Right renal cortex interstitium (tissue), 3 donors: ENCODE measurements at places on chromosomes 3 and 15. TPM values are rescaled to one million over a fixed set of nuclear protein-coding genes. Genes with fewer than 3 reads are reported as not detected.

DNA sequence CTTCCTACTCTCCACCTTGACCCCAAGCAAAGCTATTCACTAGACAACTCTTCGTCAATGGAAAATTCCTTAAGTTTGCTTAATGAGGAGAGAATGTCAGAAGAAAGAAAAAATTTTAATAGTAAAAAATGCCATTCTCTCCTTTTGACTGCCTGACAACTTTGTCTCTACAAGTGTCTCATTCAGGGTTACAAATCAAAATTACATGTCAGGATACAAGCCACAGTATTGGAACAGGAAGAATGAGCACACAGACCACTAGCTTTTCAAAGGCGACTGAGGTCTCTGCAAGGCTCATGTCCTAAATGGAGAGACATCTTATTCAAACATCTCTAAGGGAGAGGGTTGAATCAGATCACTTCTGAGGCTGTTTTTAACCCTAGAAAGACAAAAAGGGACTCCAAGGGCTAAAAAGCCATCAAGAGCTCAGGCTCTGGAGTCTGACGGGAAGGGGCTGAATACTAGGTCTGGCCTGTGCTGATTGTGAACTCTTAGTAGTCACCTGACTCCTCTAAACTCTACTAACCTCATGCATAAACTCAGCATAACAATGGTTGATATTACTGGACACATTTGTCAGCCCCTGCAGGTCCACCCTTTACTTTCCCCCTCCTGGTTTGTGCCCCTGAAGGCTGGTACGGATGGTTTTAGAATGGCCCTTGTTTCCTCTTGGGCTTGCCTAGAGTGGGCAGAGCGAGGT lies 12.8 kb upstream of the MEIS2 start:
- no peak for DNase-seq

Gene QARS1
- polyA plus RNA-seq, result 295 TPM

DNA sequence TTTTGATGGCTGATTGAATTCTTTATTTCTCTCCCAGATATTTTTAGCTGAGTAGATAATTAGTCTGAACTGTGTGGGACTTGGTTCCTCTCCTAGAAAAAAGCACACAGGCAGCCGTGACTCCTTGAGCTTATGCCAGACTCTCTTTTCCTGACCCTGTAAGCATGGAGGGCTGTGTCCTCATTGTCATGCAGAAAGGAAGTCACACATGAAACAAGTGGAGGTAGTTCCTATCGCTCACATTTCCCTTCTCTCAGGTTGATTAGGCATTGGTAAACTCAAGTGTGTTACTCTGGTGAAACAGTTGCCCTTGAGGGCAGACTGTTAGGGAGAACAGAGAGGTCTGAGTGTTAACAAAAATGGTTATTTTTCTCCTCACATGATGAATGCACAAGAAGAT lies 6.3 kb upstream of the RTP4 start:
- DNase-seq, result no peak

GRCh38 chr15:60179786-60180391 lies 175.8 kb downstream of the FOXB1 start:
- no peak for DNase-seq

GRCh38 chr15:95227235-95227634 lies 995.9 kb downstream of the MCTP2 start:
- DNase-seq, result no peak

GRCh38 chr15:98943051-98943508 lies 64.5 kb downstream of the PGPEP1L start:
- no peak for DNase-seq

DNA sequence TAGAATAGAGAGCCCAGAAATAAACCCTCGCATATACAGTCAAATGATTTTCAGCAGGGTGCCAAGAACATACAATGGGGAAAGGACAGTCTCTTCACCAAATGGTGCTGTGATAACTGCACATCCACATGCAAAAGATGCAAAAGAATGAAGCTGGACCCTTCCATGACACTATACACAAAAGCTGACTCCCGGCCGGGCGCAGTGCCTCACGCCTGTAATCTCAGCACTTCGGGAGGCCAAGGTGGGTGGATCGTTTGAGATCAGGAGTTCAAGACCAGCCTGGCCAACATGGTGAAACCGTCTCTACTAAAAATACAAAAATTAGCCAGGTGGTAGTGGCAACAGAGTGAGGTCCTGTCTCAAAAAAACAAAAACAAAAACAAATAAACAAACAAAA lies 43.2 kb upstream of the IQSEC1 start:
- no peak for DNase-seq

Gene GASK1A
- polyA plus RNA-seq, result 4.0 TPM

DNA sequence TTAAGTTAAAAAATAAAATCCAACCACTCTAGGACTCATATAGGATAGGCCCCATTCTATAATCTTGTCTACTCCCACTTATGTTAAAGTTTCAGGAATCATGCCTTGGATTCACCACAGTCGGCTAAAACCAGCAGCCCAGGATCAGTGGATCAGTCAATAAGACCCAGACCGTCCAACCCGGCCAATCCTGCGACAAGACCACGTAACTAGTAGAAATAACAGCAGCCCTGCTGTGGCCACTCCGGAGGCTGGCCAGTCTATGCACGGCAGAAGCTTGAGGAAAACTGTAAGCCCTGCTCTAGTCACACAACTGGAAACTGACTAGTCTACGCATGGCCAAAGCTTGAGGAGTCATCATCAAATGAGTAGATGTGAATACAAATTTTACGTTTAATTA lies 12.8 kb upstream of the SLC9C1 start:
- DNase-seq, result no peak
